ENCODE measurements at places on chromosomes 11 and 22.

DNA sequence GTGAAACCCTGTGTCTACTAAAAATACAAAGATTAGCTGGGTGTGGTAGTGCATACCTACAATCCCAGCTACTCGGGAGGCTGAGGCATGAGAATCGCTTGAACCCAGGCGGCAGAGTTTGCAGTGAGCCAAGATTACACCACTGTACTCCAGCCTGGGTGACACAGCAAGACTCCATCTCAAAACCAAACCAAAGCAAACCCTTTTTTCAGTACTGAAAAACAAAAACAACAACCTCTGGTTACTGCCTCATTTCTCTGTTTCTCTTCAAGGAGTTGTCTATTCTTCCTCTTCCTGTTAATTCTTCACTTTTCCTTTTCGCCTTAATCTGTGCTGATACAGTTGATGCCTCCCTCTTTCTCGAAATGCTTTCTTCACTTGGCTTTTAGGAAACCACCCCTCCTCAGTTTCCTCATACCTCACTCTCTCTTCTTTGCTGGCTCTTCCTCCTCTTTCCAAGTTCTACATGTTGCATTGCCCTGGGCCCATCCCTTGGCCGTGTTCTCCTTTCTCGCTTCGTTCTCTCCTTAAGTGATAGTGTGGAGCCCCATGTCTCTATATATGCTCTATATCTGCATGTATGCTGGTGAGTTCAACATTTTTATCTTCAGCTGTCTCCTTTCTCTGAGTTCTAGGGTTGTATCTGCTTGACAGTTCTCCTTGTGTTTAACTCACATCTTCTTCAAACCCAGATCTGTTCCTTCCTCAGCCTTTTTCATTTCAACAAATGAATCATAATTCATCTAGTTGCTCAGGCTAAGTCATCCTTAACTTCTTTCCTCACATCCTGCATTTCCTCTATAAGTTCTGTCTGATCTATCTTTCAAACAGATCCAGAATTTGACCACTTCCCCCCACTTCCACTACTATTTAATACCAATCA lies 37.1 kb downstream of the NUCB2 start:
- no peak for DNase-seq

- DNase-seq, result no peak
Observed at GRCh38 chr11:46353698-46354097, 6.4 kb downstream of the DGKZ start.

- DNase-seq, result no peak
Observed at GRCh38 chr22:47337161-47337621, 574.7 kb downstream of the TBC1D22A start.

GRCh38 chr22:37951305-37951704 lies 2.1 kb downstream of the C22orf23 start:
- DNase-seq, result no peak

DNA sequence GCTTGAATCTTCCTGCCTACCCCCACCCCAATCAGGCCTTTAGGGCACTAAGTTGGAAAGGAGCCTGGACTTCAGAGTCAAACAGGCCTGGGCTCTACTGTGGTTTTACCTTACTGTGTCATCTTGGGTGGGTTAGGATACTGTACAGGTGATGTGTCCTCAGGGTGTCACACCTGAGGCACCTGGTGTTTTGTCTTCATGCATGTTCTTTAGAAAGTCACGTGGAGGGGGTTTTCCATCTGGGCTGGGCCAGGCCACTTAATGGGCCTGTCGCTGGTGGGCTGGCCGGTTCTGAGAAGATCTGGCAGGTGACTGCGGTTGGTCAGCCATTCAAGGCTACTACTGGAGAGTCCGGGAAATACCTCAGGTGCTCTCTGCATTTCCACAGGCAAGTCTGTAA lies 92.6 kb downstream of the SWAP70 start:
- DNase-seq, result no peak

DNA sequence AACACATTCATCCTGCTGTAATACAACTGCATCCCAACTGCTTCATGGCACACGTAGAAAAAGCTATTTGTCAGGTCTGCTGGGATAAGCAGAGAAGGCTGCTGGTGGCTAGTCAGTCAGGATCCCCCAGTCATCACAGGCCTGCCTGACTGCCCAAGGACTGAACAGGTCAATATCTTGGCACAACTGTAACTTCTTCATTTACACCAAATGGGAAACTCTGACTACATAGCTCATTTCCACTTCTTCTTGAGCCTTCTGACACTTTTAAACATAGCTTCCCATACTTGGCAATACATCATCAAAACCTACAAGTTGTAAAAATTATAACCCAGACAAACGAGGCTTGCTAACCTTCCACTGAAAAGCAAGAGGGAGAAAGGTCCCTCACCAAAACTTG lies 2.8 kb downstream of the TMEM9B start:
- DNase-seq, result no peak

- DNase-seq, result no peak
Observed at GRCh38 chr22:29060251-29060869, 1.3 kb downstream of the C22orf31 start.

DNA sequence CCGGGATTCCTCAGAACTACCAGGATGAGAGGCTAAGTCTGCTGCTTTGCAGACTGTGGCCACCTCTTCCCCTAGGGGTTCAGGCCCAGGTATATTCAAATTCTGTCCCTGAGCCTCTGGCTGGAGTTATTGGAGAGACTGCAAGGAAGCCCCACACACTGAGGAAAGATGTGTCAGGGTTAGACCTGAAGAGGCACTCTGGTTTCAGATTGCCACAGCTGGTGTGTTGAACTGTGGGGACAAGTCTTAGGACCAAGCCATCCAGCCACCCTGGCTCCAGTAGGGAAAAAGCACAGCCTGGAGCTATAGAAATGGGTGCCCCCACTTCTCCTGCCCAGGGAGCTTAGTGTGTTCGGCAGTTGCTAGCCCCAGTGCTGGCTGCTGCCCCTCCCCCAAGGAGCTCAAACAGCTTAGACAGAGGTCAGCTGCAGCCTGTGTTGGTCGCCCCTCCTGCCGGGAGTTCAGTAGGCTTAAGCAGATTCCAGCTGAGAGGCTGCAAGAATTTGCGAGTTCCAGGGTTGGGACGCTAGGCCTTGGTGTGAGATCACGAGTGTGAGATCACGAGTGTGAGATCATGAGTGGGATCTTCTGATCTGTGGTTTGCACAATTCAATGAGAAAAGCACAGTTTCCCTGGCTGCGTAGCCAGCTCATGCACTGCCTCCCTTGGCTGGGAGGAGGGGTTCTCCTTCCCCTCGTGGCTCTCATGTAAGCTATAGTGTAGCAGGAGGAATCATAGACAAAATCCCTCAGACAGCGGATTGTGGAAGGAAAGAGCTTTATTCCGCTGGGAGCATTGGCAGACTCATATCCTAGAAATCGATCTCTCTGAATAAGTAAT lies 552.1 kb upstream of the CHORDC1 start:
- no peak for DNase-seq

DNA sequence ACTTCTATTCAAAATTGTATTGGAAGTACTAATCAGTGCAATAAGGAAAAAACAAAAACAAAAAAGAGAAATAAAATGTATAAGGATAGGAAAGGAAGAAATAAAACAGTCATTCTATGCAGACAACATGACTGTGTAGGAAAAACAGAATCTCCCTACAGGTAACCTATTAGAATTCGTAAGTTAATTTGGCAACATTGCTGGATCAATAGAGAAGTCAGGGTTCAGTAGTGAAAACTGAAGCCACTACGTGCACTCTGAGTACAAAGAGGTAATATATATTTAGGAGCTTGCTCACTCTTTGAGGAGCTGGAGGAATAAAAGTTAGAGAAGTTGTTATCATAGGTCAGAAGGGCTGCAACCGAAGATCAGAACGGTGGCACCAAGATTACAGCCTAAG lies 84.0 kb upstream of the BMAL1 start:
- DNase-seq, result no peak

DNA sequence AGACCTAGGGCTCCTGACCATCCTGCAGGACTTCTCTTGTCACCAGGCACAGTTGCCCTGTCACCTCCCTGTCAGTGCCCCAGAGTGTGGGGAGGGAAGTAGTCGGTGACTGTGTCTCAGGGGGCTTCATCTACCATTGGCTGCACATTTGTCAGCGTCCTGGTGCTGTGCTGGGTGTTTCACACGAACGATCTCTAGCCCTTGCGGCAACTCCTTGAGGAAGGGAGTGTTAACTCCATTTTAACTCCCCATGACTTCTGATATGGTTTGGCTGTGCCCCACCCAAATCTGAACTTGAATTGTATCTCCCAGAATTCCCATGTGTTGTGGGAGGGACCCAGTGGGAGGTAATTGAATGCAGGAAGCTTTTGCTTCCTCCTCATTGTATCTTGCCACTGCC lies 7.1 kb downstream of the TSKU start:
- DNase-seq, result no peak

Data from effector memory CD8-positive, alpha-beta T cell (primary cell).